ENCODE measurements at places on chromosomes 2 and 18.

- no peak for DNase-seq
Observed at GRCh38 chr2:42942214-42942989, 150.0 kb upstream of the HAAO start.

- no peak for DNase-seq
Observed at GRCh38 chr18:67710639-67711038, 194.1 kb upstream of the DSEL start.

- DNase-seq = no peak
Observed at GRCh38 chr18:58579561-58580047, 49.3 kb downstream of the ALPK2 start.

DNA sequence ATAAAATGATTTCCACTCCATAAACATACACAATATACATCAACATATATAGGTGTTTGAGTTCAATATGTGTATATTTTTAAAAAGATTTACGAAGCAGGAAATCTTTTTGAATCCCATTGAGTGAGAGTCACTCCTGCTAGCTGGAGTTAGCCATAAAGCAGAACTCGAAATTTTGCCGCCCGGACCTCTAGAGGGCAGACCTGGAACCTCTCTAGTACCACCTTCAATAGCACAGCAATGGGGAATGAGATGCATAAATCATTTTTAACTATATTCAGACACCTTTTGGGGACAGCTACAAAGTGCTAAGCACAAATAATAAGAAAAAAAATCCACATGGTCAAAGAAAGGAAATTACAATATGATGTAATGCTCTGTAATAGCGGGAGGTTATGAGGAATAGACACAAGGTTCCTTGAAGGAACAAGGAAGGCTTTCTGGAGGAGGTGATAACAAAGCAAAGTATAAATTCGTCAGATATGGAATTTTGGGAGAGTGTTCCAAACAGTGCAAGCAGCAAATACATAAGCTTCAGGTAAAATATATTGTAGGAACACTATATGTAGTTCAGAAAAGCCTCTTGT, 533.4 kb downstream of the ERBB4 start:
- DNase-seq = no peak

DNA sequence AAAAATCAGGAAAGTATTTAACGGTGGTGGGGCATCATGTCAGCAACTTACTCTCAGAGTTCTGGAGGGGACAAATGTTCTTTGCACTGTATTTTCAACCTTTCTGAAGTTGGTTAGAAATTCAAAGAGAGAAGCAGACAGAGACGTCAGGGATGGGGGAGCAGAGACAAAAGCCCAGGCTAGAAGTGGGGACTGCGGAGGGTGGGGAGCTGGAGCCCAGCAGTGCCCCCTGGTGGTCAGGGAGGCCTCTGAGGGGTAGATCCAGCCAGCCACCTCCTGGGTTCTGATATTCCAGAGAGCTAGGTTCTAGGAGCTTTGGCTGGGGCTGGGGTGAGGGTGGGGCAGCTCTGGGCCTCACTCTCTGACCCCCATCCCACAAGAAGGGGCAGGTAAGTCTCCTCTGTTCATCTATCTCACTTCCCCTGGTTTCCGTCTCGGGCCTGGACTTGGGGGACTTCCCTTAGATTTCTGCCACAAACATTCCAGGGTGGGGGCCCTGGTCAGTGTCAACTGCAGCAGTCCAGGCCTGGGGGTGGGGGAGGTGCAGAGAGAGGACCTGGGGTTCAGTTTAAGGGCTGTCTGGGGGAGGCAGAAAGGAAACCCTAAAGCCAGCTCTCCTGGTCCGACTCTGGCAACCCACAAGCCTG, 8.9 kb downstream of the TNS1 start:
- no peak for DNase-seq

- no peak for DNase-seq
Observed at GRCh38 chr2:6203291-6203959, 511.2 kb downstream of the SOX11 start.

- no peak for DNase-seq
Observed at GRCh38 chr2:239337122-239337876, 63.5 kb downstream of the HDAC4 start.

DNA sequence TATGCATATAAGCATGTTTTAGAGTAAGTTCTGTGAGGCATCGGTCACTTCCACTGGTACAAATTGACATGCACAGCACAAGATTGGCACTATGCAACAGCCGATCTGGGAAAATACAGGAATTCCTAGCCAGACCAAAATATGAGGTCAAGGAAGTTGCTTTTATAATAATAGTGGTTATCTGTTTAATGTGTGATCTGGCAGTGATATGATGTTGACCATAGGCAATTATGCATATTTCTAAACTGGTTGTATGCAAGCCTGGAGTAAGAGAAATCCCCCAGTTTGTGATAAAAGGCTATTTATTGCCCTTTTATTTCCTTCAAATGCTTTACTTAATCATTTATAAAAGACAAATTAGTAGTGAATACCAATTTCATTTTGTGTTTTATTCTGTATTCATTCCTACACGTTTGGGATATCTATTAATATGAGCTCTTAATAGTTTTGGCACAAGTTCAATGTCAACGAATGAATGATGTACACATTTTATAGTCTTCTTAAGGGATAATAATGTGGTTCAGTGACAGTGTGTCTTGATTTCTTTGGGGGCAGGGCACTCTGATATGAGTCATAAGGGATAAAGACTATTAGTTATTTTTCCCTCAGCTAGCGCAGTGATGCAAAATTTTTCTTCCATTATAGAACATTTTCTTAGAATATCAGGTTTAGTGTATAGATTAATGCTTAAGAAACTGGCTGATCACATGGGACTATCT, 34.7 kb upstream of the ZEB2 start:
- no peak for DNase-seq

DNA sequence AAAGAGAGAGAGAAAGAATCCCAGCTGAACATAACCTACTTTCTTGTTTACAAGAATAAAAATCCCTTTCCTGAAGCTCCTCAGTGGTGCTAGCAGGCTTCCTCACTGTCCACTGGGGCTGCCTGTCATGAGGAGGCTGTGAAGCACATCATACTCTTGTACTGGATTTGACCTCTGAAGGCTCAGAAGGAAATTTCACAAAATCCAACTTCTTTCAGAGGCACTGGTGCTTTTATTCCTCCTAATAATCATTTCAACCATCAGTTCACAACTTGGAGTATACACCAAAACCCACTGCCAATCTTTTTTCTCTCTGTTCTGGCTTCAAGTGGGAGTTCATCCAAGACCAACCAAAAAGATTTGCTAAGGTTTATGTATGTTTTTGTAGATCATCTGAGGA, 48.5 kb downstream of the TMX3 start:
- DNase-seq = no peak

DNA sequence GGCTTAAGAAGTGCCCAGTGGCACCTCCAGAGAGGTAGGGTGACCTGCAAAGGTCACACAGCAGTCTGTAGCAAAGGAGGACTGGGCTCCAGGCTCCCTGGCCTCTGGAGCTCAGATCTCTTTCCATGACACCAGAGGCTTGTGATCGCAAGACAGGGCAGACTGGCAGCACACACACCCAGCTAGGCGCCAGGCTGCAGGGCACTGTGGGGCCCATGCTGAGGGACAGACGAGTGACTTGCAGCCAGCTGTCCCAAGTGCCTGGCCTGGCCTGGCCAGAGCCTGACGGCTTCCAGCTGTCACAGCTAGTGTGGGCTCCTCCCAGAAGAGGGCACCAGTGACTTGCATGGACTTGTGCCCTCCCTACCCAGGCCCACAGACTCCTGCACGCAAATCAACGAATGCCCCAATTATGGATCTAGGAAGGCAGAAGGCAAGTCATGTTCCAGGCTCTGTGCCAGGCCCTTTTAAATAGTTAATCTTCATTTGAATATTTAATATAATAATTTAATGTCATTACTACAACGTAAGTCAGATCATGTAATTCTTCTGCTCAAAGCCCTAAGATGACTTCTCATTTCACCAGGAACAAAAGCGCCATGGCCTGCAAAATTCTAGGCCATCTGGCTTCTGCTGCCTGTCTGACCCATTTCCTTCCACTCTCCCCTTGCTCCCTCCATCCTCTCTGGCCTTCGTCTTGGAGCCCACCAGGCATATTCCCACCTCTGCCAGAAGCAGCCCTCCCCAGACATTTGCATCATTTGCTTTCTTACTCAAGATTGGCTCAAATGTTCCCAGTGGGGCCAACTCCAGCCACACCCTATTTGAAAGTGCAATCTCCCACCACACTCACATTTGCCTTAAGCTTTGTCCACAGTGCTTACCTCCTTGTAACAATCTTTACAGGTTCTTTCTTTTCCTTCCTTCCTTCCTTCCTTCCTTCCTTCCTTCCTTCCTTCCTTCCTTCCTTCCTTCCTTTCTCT, 3.7 kb upstream of the SPEG start:
- no peak for DNase-seq

- no peak for DNase-seq
Observed at GRCh38 chr18:51630706-51631105, 433.2 kb upstream of the MEX3C start.

DNA sequence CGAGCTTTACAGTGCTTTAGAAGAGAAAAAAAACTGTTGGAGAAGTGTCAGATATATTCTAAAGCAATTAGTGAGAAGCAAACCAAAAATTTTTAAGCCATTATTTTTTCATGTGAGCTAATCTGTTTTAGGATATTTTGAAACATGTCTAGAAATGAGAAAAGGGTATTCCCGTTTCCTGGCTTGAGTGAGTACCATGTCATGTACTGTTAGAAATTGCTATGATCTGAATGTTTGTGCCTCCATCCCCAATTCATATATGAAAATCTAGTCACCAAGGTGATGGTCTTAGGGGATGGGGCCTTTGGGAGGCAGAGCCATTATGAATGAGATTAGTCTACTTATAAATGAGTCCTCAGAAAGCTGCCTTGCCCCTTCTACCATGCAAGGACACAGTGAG, 493.3 kb upstream of the GCFC2 start:
- DNase-seq = no peak

DNA sequence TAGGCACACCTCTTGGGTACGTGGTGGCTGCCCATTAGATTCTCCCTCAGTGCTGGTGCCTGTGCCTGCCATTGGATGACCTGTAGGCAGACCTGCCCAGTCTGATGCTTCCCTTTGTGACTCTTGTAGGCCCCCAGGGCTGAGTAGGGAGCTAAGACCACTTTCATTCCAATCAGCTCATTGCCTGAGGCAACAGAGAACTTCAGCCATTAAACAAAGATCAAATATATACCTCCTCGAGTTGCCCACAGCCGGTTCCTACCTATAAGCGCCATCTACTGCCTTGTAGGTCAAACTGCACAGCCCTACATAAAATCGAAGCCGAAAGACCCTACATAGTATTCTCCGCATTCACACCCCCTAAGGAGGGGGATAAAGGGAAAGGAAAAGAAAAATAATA, 184.6 kb downstream of the ETAA1 start:
- DNase-seq = no peak

- no peak for DNase-seq
Observed at GRCh38 chr2:237497838-237498186, 10.8 kb downstream of the MLPH start.

DNA sequence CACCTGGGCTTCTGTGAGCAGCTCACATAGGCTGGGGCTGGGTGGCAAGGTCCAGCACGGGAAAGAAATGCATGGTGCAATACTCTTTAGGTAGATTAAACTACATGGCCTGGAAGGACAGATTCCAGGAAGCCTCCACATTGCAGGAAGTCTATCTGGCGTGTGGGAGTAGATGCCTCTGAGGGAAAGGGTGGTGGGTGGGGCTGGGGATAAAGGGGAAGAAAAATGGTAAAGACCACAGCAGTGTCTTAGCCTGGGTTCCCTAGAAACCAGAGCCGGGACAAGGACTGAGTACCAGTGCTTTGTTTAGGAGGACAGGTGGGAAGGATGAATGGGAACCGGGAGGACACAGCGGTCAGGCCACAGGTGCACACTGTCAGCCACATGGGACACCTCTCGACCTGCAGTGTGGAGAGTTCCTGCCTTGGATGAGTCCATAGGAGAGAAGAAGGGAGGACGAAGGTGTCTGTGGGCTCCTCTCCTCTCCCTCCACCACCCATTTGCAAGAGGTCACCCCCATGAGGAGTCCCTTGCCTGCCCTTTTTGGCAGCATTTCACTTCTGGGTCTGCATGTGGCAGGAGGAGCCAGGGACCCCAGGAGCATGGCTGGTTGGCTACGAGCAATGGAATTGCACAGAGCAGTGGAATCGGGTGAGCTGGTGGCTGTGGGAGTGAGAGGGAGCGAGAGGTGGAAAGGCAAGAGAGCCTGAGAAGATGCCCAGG, 91.5 kb upstream of the HS6ST1 start:
- DNase-seq = no peak

DNA sequence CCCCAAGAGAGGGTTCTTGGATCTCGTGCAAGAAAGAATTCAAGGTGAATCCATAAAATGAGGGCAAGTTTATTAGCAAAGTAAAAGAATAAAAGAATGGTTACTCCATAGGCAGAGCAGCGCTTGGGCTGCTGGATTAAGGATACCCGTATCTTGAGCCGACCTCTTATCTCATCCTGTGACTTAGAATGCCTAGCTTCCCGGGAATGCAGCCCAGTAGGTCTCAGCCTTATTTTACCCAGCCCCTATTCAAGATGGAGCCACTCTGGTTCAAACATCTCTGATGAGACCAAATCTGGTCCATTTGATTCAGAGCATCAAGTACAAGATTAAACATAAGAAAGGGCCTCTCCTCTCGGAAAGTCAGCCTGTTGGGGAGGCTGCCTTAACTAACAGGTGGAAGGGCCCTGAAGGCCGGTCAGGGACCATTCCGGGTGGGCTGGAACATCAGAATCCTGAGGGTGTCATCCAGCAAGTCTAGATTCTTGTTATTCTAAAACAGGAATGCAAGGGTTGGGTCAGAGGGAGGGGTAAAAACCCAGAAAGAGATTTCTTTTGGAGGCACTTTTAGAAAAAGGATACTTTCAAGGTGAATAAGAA, 5.8 kb downstream of the PSD4 start:
- DNase-seq = no peak

GRCh38 chr2:23376972-23377371, 8.0 kb upstream of the KLHL29 start:
- DNase-seq = no peak

- no peak for DNase-seq
Observed at GRCh38 chr2:182937870-182938269, 71.4 kb upstream of the FRZB start.

- DNase-seq = no peak
Observed at GRCh38 chr2:15425712-15426111, 135.4 kb downstream of the NBAS start.

- no peak for DNase-seq
Observed at GRCh38 chr18:13463526-13464210, 245.1 kb downstream of the LDLRAD4 start.

GRCh38 chr2:39156107-39156506, 35.3 kb upstream of the SOS1 start:
- no peak for DNase-seq

- DNase-seq = no peak
Observed at GRCh38 chr18:33184958-33185357, 255.6 kb downstream of the CCDC178 start.

DNA sequence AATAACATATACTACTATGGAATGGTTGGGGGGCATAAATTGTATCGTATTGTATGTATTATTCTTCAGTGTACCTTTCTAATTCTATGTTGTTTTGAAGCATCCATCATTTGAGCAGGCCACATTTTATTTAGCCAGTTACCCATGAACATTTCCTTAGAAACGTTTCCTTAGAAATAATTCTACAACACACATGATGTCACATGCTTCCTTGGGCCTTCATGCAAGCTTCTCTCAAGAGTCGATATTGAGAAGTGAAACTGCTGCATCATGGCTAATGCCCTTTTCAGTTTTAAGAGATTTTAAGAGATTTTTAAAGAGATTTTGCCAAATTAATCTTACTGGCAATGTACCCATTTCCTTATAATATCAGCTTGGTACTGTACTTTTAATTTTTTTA, 63.9 kb downstream of the ALPK2 start:
- DNase-seq = no peak

All from T-helper 2 cell (primary cell).